ENCODE measurements at places on chromosomes 6 and 20.

DNA sequence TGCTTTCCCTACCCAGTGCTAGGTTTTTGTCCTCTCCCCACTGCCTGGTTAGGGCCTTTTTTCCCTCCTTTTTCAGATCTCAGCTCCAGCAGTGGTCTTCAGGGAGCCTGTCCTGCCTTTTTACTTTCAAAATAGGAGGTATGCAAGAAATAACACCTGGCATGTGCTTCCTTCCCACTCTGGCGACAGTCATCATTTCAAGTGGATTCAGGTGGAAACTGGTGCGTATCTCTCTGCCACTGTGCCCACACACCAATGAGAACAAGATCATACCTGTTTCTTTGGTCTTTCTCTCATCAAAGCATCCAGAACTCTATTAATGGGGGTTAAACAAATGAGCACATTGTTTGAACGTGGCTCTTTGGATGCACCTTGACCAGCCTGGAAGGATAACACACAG lies 95.7 kb upstream of the GGTLC1 start:
- DNase-seq: no peak

GRCh38 chr6:122130026-122130348 lies 269.5 kb upstream of the HSF2 start:
- DNase-seq: no peak

GRCh38 chr6:2877960-2878359 lies 25.1 kb downstream of the SERPINB9 start:
- DNase-seq: no peak

GRCh38 chr6:2344319-2344905 lies 99.0 kb upstream of the GMDS start:
- no peak for DNase-seq

DNA sequence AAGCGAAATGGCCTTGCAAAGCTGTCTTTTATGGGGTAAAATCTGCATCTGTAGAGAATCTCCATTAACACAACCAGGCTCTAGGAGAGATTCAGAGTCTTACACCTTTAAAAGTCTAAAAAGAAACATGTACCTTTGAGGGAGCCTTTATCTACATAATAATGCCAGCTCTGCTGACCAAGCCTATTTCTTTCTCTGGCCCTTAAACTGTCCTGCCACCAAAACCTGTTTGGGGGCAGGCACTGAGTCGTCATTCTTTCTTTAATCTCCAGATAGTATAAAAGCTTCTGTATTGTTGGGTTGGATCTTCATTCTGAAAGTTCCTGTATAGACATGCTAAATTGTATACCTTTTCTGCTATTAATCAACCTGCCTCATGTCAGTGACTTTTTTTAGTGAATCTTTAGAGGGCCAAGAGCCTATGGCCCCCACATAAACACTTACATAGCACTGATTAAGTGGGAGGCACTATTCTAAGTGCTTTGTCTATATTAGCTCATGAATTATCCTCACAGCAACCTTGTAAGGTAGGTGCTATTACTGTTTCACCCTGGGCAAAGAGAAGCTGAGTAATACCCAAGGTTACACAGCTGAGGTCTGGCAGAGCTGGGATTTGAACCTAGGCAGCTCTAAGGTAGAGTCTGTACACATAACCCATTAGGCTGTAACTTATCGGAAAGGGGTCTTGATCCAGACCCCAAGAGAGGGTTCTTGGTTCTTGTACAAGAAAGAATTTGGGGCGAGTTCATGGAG lies 232.3 kb upstream of the DTNBP1 start:
- DNase-seq: no peak

GRCh38 chr6:13629459-13630116 lies 14.5 kb downstream of the NOL7 start:
- no peak for DNase-seq

DNA sequence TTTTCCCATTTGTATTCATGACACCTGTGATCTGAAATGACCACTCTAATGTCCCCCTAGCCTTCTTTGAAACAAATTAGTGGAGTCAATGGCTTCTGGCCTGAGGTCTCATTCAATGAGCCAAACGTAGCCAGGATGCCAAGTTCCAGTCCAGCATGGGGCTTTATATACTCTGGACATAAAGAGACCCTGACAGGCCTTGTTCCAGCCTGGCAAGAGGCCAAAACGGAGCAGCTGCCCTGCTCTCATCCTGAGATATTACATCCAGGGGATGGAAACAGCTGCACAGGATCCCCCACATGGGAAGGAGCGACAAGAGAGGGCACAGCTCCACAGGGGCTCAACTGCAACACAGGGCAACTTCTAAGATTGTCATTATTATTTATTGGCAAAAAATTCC lies 437.8 kb downstream of the CDH26 start:
- no peak for DNase-seq
